ENCODE measurements at places on chromosomes 2 and 18.

DNA sequence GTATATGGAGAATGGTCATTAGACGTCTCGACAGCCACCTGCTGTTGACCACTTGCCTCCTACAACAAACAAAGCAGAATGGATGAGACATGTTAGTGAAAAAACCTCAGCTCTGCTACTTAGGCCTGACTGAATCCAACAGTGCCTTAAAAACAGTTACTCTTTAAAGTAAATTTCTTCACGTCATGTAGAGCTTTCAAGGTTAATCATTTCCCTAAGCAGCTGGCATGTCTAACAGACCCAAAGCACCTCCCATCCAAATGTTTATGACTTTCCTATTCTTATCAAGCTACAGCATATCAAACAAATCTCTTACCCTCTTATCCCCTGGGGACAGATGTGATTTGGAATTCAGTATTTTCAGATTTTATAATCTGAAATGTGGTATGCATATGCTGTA lies 75.6 kb upstream of the ITGB6 start:
- no peak for DNase-seq

GRCh38 chr2:95231723-95232122 lies 24.4 kb downstream of the ZNF892 start:
- DNase-seq = no peak

GRCh38 chr18:57296336-57296735 lies 56.0 kb upstream of the ST8SIA3 start:
- DNase-seq = no peak

- no peak for DNase-seq
These were observed 43.1 kb upstream of the RTN4 start for GRCh38 chr2:55093381-55093780.

DNA sequence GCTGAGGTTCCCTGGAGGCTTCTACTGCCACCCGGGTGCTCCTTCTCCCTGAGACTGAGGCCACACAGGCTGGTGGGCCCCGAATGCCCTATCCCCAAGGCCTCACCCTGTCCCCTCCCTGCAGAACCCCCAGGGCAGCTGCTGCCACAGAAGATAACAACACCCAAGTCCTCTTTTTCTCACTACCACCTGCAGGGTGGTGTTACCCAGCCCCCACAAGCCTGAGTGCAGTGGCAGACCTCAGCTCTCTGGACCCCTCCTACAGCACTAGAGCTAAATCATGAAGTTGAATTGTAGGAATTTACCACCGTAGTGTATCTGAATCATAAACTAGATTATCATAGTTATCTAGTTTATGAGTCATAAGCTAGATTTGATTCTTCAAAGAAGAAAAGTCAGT lies 7.3 kb upstream of the CENPA start:
- no peak for DNase-seq

DNA sequence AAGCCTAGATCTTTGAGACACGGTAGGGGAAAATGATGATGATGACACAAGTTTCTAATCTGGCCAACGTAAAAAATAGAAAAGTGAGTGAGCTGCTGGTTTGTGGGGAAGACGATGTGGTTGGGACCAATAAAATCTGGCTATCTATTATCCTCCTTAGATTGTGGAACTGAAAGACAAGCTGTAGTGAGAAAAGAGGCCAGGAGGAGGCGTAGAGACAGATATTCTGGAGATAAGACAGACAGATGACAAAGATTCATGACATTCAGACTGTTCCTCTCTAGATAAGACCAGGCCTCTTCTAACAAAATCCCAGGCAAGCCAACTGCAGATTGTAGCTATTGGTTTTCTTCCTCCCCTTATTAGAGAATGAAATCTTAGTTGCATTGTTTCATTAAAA lies 376.3 kb upstream of the UBE2E3 start:
- DNase-seq = no peak

DNA sequence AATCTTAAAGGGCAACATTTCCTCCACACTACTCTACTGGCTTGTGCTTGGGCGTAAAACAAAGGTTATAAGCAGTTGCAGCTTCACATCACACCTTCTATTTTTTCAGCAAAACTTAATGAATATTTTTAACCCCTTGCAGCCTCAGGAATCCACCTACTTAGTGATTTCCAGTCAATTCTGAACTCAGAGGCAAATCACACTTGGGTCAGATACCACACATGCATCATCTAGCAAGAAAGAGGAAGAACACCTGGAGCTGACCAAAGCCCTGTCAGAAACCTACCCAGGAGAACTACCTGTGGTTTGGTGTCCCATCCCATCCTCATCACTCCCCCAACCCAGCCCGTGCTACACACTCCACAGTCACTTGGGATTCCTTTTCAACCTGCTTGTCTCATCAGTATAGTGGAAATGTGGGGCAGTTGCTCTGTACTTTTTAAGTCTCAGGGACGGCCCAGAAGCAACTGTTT lies 25.5 kb downstream of the PIAS2 start:
- no peak for DNase-seq

DNA sequence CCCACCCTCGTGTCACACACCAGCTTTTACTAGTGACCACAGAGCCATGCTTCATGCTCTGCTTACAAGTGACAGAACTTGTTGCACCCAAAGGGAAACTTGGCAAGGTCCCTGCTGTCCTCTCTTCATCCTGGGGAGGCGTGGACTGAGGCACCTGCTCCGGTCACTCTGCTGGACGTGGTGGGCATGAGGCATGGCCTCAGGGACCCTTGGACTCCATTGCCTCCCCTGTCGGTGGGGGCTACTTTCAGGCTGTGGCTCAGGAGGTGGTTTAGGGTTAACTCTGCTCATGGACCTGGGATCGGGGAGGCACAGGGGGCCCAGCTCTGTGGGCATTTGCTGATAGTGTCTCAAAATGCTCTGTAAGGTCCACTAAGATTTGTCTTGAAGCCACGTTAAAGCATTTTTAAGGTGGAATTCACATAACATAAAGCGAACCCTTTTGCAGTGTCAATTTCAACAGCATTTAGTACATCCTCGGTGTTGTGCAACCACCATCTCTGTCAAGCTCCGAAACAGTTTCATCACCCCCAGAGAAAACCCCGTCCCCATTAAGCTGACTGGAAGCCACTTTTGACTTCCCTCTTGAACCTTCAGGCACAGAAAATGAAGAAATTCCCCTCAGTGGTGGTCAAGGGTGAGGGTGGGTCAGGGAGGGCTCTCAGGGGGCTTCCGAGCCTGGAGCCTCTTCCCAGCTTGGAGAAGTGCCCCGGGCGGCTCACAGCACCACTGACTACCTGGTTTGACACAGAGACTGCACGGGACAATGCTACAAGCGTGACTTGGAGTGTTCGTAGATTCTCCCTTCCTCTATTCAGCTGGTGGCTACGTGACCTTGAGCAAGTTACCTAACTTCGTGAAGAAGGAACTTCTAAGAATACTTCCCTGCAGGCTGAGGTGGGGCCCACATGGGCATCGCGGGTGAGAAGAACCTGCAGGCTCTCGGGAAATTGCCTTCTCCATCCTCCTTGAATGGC lies 100.0 kb upstream of the HDAC4 start:
- no peak for DNase-seq

DNA sequence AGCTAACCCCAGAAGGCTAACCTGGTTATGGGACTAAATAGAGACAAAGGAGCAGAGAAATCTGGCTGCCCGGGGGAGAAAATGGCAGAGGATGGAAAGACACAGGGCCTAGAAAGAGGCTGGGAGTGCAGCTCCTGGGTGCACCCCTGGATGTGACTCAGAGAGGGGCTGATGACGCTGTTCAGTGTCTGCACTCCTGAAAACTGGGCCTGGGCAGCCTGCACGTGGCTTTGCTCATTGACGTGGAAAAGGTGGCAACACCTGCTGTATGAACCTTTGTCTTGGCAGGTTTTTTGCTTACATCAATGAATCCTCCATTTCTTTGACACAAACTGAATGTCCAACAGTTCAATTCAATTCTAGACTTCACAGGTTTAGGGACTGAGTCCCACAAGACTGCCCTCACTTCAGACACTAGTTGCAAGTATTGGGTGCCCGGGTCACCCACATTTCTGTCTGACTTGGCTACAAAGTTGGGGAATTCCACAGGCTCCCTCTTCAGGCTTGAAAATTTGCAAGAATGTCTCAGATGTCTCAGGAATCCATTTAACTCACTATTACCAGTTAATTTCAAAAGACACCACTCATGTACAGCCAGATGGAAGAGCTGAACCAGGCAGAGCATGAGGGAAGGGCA lies 47.3 kb upstream of the PUM2 start:
- no peak for DNase-seq

DNA sequence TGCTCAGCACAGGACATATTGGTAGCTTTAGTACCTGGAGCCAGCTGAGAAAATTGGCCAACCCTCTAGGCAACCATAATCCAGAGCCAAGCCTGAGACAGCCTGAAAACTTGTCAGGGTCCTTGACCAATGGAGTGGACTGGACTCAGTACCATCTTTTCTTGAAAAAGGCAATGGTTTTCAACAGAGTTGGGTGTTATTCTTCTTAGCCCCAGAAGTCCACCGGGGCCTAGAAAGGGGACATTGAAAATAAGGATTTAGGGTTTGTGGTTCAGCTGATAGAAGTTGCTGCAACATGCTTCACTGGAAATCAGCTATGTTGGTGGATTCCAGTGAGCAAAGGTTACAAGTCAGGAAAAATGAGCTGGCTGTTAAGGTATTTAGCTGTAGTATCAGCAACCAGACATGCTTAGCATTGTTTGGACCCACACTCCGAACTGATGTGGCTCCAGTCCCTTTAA lies 22.1 kb upstream of the CNOT11 start:
- no peak for DNase-seq

- no peak for DNase-seq
These were observed 859.1 kb upstream of the ACVR2A start for GRCh38 chr2:146985753-146986152.

DNA sequence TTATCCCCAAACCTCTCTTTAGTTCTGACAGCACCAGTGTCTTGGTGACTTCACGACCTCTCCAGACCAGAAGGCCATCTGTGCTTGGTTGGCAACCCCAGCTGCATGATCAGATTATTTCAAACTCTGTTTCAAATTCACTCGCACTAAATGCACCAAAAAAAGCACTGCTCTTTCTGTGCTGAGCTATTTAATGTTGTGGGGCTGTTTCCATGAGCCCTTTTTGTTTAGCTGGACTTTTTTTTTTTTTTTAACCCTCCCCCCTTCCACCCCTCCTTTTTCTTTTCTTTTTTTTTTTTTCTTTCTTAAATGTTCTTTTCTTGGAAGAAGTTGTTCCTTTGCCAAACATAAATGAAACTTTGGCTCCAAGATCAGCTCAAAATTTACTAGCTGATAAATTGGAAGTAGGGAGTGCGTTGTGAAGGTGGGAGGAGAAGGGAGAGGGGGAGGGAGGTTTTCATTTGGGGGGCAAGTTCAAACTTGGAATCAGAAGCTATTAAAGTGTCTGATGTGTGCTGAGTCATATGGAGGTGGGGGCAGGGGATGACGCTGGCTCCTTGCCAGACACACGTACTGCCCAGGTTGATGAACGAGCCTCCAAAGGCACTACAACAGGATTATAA lies 543.0 kb upstream of the TNP1 start:
- DNase-seq = peak; percentile 68

- DNase-seq = peak; percentile 0
These were observed 7.2 kb downstream of the OTOF start for GRCh38 chr2:26470601-26471260.

DNA sequence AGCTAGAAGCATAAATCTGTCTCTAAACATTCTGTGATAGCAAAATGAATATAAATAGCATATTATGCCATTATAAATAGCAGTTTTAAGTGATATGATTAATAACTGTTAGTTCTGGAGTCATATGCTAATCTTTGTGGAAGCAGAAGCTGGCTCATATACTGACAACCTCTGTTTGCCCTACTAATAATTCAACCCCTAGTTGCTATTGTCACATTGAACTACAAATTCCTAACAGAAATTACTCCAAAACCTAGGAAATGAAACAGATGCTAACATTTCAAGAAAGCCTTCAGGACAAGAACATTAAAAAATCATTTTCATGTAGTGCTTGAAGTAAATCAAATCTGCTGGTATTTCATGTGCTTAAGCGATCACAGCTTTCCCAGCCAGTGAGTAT lies 28.2 kb downstream of the CALCRL start:
- no peak for DNase-seq

GRCh38 chr18:13614641-13615288 lies 111.6 kb downstream of the FAM210A start:
- DNase-seq = peak; percentile 79

GRCh38 chr2:111111101-111111755 lies 9.5 kb upstream of the BCL2L11 start:
- DNase-seq = no peak

GRCh38 chr2:212968284-212969081 lies 182.9 kb downstream of the IKZF2 start:
- no peak for DNase-seq

DNA sequence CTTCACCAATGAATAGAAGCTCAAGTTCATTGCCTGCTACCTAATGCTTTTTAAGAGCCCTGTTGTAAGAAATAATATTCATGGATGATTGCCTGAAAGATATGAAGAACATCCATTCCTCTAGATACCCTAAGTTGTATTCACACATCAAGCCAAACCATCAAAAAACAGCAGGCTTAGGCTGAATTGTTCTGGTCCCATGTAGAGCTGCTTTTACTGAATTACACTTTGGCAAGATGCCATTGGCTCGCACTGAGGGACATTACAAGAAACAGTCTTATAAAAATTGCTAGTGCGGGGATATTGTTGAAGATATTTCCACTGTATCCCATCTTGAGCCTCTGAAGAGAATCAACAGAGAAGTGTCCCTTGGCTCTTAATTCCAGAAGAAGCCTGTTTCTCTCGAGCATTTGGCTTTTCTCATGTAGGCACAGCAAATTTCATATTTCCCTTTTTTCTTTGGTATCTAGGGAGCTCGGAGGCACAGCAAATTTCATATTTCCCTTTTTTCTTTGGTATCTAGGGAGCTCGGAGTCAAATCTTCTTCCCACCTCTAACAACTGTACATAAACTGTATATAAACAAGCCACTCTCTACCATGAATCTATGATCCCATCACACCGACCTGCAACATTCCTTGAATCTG lies 107.5 kb downstream of the COLEC12 start:
- DNase-seq = no peak

GRCh38 chr2:70716131-70716743 lies 51.8 kb downstream of the ADD2 start:
- no peak for DNase-seq

DNA sequence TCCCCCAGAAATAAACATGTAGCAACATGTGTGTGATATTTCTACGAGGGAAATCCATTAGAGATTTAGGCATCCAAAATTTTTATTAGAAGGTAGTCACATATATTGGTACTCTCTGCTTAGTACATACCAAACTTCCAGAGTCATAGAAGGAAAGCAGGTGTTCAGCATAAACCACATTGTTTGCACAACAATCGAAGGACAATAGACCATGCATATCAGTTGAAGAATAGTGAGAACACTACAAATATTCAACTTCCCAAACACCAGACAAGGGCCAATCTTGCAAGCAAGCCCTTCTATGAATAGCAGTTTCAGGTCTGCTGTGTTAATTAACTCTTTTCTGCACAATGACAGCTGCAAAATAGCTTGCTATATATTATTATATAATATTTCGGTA lies 702.2 kb downstream of the ERBB4 start:
- DNase-seq = no peak

- DNase-seq = no peak
These were observed 295.1 kb downstream of the ASXL3 start for GRCh38 chr18:33873112-33873511.

Data from right cardiac atrium (tissue), 5 donors.